ENCODE measurements at places on chromosomes 3 and 15.

DNA sequence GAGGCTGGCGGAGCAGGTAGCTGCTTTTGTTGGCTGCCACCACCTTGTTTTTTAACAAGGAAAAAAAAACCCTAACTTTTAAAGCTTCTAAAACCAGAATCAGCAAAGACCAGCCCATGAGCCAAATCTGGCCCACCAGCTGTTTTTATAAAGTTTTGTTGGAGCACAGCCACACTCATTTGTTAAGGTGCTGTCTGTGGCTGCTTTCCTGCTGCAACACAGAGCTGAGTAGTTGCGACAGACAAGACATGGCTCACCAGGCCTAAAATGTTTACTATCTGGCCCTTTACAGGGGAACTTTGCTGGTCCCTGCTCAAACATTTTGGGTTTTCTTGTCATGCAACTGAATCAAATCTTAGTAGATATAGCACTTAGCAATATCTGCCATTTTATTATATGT, 18.9 kb downstream of the EFCAB12 start:
- DNase-seq, result no peak

GRCh38 chr15:88512601-88513000, 33.9 kb downstream of the DET1 start:
- no peak for DNase-seq

DNA sequence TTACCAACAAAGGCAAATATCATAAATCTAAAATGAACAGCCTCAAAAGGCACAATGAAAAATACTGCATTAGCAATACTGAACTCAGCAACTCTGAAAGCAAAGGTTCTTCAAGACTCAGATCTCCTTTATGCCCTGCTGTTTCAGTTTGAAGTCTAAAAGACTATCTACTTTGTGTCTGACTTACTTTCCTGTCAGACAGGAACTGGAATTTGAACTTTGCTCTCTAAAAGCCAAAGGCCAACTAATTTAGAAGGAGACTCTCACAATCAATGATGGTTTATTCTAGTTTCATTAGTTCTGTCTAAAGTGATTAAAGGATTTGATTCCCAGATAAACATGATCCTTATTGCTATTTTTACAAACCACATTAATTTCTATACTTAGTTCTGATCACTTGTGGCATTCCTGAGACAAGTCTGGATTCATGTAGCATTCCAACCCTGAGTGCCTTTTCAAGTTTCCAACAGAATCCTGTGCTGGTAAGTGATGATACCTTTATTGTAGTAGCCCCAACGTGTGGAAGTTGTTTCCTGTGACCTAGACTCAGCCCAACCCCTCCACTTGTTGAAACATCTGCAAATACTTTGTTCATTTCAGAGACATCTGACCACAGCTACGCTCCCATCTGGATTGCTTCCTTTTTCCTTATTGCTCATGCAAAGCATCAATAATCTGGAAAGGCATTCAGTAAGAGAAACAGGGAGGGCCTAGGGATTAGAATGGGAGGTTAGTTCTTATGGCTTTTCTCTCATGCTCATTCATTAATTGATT, 14.9 kb upstream of the LEKR1 start:
- no peak for DNase-seq

- DNase-seq, result no peak
These were observed 260.8 kb downstream of the ARPP21 start for GRCh38 chr3:35900079-35900478.

- peak; percentile 93 for DNase-seq
These were observed 92.4 kb downstream of the GHSR start for GRCh38 chr3:172355836-172356235.

GRCh38 chr3:154018100-154018696, 103.0 kb upstream of the ARHGEF26 start:
- peak; percentile 50 for DNase-seq

DNA sequence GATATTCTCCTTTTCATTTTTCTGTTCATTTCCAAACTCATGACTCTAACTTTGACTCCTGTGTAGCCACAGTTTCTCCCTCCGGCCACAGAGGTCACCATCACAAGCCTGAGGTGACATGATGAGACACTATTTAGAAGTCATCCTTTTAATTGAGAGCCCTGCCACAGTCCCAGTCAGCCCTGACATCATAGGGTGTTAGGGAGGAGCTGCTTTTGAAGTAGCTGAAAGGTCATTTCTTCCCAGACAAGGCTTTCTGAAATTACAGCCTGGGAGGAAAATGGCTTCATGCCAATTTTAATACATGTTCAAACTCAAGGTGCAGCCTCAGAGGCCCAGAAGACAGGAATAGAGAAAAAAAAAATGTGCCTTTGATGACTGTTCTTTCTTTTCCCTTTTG, 532.8 kb upstream of the TGFBR2 start:
- DNase-seq, result peak; percentile 32

DNA sequence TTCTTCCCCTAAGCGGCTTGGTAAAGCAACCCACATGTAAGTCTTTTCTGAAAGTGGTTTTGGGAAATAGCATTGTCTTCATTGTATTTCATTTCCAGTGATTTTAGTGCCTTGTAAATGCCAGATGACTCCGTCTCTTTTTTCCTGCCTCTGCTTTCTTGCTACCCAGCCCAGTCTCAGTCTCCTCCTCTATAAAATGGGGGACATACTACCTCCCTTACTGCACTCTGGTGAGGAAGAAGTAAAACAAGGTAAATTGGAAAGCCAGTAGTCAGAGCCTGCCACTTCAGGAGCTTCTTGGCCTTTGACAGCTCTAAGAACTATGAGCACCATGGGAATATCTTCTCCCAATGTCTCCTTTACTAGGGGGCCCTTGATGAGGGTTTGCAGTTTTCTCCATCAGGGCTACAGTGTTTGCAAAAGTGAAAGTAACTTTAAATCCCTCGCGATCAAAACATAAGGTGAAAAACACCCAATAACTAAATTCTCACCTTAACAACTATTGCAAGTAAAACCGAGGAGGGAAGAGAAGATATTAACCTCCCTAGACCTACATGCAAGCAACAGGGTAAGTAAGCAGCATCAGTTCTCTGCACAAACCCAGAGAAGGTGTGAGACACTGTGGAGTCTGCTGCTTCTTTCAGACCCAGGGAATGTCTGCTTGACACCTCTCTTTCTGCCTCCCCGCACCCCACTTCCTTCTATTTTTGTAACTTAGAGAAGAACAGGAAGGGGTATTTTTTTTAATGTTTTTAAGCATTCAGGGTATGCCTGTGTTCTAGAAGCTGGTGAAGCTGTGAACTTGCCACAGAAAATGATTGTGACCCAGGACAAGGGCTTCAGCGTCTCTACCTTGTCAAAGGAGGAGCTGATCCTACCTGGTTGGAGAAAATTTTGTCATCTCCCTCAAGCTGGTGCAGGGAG, 159.1 kb upstream of the EOMES start:
- DNase-seq, result peak; percentile 4

GRCh38 chr3:137264843-137265330, 307.1 kb downstream of the IL20RB start:
- no peak for DNase-seq

DNA sequence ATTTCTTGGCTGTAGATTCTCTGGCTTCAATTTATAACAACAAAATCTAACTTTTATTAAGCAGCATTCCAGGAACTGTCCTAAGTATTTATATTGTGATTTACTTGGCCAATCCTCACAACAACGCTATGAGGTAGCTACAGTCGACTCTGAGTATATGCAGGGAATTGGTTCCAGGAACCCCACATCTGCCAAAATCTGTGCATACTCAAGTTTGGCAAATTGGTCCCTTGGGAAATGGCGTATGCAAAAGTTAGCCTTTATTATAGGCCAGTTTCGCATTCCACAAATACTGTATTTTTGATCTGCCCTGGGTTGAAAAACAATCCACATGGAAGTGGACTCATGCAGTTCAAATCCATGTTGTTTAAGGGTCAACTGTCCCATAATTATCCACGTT, 53.9 kb downstream of the RAP2B start:
- DNase-seq, result no peak

- peak; percentile 28 for DNase-seq
These were observed 2.0 kb downstream of the MECOM start for GRCh38 chr3:169661361-169662131.

DNA sequence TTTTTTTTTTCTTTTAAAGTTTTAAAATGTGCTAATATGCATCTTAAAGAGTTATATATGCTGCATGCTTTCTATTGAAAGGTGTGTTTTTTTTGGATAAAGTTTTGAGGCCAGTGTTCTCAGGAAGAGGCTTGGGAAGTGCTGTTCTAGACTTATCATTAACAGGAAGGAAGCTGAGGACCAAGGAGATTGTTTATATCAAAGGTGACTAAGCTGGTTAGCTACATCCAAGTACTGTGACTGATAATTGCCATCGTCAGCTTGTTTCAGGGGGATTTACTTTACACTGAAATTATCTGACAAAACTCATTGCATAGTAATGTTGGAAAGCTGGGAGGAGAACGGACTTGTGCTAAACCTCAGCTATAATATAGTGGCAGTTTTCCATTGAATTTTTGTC, 36.3 kb upstream of the UTS2B start:
- peak; percentile 51 for DNase-seq

GRCh38 chr15:56786966-56787365, 53.7 kb upstream of the ZNF280D start:
- DNase-seq, result no peak

- no peak for DNase-seq
These were observed 6.7 kb downstream of the ZBTB47 start for GRCh38 chr3:42660131-42660715.

DNA sequence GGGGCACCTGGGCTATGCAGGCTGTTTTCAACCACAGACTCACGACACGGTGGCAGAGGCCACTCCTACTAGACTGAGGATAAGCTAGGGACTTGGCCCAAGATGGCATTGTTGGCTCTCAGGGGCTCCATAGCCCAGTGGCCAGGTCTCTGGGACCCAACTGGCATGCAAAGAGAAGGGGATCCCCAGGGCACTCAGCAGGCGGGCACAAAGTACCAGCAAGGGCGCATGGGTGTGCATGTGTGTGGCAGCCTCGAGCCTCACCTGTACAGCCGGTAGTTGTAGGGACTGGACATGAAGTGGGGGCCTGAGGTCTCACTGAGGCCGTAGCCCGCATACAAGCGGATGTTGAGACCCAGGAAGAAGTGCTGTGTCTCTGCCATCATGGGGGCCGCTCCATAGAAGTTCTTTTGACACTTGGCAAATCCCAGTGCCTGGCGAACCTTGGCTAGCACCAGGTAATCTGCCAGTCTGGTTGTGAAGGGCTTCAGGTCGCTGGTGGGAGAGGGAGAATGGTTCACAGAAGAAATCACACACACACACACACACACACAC, 30.2 kb downstream of the IDH3A start:
- DNase-seq, result no peak

- DNase-seq, result peak; percentile 53
These were observed 51.8 kb downstream of the MITF start for GRCh38 chr3:69791106-69791505.

DNA sequence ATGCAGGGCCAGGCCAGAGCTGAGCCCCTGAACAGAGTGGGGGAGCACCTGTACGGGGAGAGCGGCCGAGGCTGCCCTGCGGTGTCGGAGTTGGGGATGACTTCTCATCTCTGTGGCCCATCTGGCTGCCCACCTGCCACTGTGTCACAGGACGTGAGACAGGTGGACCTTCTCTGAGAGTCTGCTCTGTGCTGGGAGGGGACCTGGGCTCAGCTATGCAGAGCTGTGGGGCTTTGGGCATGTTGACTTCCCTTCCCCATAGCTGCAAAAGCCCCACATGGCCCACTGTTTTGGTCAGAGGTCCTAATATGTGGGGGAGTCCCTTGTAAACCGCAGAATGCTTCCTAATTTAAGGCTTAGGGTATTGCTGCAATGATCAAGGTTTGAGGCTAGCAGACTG, 68.0 kb upstream of the TRPM1 start:
- DNase-seq, result no peak

DNA sequence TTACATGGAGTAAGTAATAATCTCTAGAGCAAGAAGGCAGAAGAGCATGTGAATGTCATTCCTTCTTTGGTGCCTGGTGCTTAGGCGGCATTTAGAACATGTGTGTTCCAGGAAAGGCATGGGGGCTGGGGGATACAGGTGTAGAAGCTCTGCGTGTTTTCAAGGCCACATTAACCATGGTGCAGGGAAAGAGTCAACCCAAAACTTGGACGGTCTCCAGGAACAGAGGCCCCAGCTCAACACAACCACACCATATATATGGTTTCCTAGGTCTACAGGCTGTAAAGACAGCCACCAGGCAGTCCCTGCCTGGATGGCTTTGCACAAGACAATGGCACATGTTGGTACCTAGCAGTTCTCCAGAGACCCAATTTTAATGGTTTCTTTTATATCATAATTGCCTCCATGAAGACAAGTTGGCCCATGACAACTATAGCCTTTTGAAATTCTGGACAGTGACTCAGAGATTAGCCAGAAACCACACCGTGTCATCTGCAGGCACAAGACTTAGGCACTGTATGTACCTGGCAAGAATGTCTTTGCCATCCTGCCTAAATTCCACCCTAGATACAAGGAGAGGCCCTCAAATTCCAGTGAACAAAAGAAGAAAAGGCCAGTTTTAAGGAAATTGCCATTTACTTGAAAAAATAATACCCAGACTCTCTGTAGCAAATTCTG, 25.0 kb upstream of the DGKG start:
- no peak for DNase-seq

- no peak for DNase-seq
These were observed 43.1 kb downstream of the MEIS2 start for GRCh38 chr15:37057256-37057655.

DNA sequence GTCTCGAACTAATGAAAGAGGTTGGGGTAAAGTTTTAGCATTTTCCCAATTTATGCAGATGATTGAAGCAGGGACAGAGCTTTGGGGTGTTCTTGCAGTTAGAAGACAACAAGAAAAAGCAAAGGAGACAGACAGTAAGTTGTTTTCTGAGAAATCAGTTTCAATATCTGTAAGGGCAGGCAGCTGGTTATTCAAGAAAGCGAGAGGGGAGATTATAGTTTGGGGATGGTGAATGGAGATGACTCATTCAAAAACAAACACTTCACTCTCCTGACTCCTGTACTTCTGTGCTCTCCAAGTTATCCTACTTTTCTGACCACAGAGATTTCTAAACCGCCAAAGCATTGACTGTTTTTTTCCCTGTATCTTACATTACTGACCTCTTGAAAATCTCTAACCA, 352.0 kb downstream of the GAP43 start:
- peak; percentile 94 for DNase-seq

GRCh38 chr3:13243586-13243985, 170.4 kb upstream of the IQSEC1 start:
- no peak for DNase-seq

DNA sequence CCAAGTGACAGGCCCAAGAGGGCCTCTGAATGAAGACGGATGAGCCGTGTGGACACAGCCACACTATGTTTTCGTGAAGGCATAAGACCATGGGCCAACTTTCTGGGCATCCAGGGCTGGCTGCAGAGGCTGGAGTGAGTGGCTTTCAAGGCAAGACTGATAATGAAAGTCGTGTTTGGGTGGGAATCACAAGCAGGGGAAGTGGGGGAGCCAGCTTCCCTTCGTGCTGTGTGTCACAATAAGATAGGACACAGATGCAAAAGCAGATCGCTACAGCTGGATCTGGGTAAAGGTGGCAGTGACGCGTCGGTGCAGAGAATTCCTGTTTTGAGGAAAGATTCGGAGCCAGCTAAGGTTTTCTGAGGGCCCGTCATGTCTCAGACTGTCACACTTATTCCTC, 309.8 kb upstream of the CTDSPL start:
- no peak for DNase-seq

GRCh38 chr15:72835294-72835890, 51.8 kb upstream of the ADPGK start:
- no peak for DNase-seq

GRCh38 chr3:82520846-82521245, 759.4 kb upstream of the GBE1 start:
- no peak for DNase-seq

GRCh38 chr3:143952569-143953072, 19.0 kb upstream of the DIPK2A start:
- DNase-seq, result no peak

- DNase-seq, result no peak
These were observed 141.1 kb downstream of the XXYLT1 start for GRCh38 chr3:195129644-195130492.
